ENCODE measurements at places on chromosomes 7 and 10.

- no peak for DNase-seq
Measured at GRCh38 chr10:24249829-24250415, 41.0 kb downstream of the KIAA1217 start.

GRCh38 chr7:86980223-86980622 lies 79.2 kb downstream of the ELAPOR2 start:
- no peak for DNase-seq

- DNase-seq: no peak
Measured at GRCh38 chr10:62996925-62997324, 136.2 kb upstream of the NRBF2 start.

- DNase-seq: no peak
Measured at GRCh38 chr7:97145068-97145467, 27.6 kb downstream of the SDHAF3 start.

DNA sequence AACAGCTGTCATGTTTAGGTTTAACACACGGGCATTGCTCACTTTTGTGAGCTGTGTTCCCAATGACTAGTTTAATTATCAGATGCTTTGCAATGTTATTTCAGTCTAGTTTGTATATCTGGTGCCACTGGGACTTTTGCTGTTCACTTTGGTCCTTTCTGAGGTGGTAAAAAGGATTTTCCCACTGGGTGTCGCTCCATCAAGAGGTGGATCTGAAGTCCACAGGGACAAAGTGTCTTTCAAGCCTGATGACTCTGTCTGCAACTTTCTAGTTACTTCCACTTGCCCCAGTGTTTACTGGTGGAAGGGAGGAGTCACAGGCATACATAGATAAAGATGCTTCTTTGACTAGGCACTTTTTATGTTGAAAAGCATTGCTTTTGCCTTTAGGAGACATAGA lies 242.2 kb downstream of the HGF start:
- DNase-seq: no peak

GRCh38 chr7:158988996-158989395 lies 132.6 kb downstream of the DYNC2I1 start:
- DNase-seq: no peak

GRCh38 chr10:131667561-131667960 lies 233.2 kb upstream of the PPP2R2D start:
- DNase-seq: no peak

- no peak for DNase-seq
Measured at GRCh38 chr10:82874671-82875070, 999.7 kb downstream of the NRG3 start.

- DNase-seq: peak; percentile 89
Measured at GRCh38 chr7:23470330-23471105, at the start of gene IGF2BP3. Gene IGF2BP3 (minus strand): TSS chr7:23470491. CDS start chr7:23470110, 381 bp downstream.

- no peak for DNase-seq
Measured at GRCh38 chr7:95470452-95470851, 15.3 kb upstream of the ASB4 start.

GRCh38 chr10:23376229-23376655 lies 31.6 kb upstream of the C10orf67 start:
- no peak for DNase-seq

GRCh38 chr10:116450861-116451260 lies 23.2 kb downstream of the PNLIPRP3 start:
- DNase-seq: no peak

DNA sequence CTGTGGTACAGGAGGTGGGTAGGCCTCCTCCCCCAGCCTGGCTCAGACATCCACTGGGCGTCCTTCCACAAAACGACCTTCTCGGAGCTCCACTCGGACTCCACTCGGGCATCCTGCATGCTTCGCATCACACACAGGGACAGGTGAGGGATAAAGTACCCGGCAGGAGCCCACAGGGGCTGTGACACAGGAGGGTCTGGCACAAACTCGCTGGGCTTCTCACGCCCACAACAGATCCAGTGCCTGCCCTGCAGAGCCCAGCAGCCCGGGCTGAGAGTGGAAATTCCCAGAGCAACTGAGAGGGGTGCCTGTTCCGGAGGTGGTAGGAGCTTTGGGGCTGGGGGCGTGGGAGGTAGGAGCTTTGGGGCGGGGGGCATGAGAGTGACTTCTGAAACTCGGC lies 108.4 kb downstream of the MKI67 start:
- DNase-seq: no peak

GRCh38 chr10:97338041-97338440 lies 3.5 kb upstream of the FRAT2 start:
- DNase-seq: no peak

DNA sequence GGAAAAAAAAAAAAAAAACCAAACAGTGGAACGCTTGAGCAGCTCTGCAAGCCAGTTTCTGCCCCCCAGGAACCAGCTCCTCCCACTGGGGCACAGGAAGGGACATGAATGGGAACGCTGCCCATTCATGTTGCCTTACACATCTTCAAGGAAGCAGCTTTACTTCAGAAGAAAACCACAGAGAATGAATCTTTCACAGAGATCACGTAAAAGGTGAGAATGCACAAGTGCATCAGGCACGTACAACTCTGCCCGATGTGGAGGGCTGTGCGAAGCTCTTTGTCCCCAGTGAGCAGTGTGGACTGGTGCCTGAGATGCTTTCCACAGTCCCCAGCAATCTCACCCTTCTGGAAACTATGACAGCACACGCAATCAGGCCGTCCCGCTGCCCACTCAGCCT lies 106.2 kb downstream of the DLG5 start:
- no peak for DNase-seq

DNA sequence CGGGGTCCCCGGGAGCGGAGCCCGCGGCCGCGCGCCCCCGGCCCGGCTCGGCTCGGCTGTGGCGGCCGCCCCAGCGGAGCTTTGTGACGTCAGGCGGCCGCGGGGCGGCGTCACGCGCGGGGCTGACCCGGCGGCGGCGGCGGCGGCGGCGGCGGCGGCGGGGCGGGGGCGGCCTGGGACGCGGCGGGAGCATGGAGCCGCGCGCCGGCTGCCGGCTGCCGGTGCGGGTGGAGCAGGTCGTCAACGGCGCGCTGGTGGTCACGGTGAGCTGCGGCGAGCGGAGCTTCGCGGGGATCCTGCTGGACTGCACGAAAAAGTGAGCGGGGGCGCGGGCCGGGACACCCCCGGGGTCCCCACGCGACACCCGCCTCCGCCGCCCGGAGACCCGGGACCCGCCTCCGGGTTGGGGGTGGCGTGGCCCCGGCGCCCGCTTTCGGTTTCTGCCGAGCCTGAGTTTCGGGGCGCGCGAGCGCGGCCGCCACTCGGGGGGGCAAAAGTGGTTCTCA lies at the start of gene PWWP2B:
PWWP2B (plus strand) TSS at position 165 of the 506 bp plus-strand sequence; CDS start at position 192, 27 bp downstream.
- DNase-seq: no peak

GRCh38 chr10:22598478-22598877 lies 115.9 kb downstream of the PIP4K2A start:
- DNase-seq: no peak

- no peak for DNase-seq
Measured at GRCh38 chr7:37901236-37901827, 15.3 kb downstream of the SFRP4 start.

GRCh38 chr7:134186027-134186426 lies 58.9 kb downstream of the LRGUK start:
- no peak for DNase-seq

GRCh38 chr10:126713594-126713993 lies 43.1 kb upstream of the C10orf90 start:
- DNase-seq: no peak

- DNase-seq: peak; percentile 45
Measured at GRCh38 chr7:117808341-117808757, 64.9 kb downstream of the CTTNBP2 start.

- no peak for DNase-seq
Measured at GRCh38 chr7:82419200-82419599, 24.4 kb downstream of the CACNA2D1 start.

GRCh38 chr10:79310911-79311573 lies 36.2 kb upstream of the PPIF start:
- no peak for DNase-seq

- DNase-seq: no peak
Measured at GRCh38 chr10:103874730-103875129, 19.4 kb upstream of the SH3PXD2A start.

- DNase-seq: no peak
Measured at GRCh38 chr7:137953043-137953664, 48.7 kb downstream of the CREB3L2 start.

GRCh38 chr7:28069807-28070206 lies 110.8 kb downstream of the JAZF1 start:
- no peak for DNase-seq

- DNase-seq: no peak
Measured at GRCh38 chr7:151126491-151127137, 40.3 kb downstream of the AGAP3 start.

DNA sequence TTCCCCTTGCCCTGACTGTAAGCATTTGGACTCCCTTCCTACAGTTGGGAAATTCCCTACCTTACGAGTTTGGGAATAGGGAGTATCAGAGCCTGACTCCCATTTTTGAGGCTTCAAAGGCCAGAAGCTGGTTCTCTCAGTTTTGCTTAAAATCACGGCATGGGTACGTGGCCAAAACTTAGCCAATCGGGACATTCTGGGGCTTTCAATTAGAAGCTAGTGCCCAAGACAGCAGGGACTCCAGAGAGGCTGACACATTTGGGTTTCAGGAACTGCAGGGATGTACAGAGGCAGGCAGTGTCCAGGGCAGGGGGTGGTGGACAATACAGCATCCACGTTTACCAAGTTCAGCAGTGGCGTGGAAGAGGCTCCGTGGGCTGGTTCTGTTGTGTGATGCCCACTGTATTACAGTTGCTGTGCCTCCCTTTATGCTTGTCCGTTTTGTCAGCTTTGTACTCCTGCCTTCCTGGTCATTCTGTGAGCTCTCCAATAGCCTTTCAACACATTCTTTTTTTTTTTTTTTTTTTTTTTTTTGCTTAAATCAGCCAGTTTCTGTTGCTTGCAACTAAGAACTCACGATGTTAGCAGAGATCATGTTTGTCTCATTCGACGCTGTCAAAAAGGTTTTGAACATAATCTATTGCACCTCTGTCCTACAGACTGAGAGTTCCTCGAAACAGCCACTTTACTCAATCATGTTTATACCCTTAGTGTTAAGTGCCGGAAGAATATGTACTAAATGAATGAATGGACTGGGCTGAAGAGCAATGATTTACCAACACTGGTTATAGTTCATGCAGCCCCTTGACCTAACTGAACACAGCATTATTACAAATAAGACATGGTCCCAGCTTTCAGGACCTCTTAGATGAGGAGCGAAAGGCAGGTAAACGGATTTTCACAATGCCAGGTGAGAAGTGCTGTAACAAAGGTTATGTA lies 1.1 kb downstream of the GGCT start:
- no peak for DNase-seq

DNA sequence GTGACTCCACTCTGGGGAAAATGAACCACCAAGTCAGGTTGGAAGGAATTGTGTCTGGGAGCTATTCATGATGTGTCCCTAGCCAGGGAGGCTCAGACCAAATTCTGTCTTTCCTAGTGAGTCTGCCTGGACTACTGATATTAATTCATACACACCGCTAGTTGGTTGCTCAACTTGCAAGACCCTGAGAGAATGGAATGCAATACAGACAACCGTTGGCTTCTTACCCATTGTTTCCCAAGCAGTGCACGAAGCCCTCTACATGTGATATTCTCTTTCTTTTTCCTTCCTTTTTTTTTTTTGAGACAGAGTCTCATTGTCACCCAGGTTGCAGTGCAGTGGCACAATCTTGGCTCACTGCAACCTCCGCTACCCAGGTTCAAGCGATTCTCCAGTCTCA lies 19.4 kb upstream of the SRGN start:
- DNase-seq: no peak

GRCh38 chr10:36224431-36224985 lies 582.4 kb upstream of the FZD8 start:
- no peak for DNase-seq

DNA sequence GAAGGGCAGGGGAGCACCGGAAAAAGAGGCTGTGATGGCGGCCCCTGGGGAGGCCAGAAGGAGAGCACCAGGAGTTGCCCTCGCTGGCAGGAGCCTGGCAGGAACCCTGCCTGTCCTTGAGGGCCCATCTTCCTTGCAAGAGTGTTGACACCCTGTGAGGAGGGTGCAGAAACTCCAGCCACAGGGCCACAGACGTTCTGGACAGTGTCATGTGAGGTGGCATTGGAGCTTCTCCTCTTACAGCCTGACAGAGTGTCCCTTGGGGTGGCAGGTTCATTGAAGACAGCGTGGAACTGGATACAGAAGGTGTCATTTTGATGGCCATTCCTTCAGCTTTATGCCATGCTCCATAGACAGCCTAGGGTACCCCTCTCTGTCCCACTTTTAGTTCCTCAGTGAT lies 54.2 kb downstream of the RBM20 start:
- DNase-seq: no peak

DNA sequence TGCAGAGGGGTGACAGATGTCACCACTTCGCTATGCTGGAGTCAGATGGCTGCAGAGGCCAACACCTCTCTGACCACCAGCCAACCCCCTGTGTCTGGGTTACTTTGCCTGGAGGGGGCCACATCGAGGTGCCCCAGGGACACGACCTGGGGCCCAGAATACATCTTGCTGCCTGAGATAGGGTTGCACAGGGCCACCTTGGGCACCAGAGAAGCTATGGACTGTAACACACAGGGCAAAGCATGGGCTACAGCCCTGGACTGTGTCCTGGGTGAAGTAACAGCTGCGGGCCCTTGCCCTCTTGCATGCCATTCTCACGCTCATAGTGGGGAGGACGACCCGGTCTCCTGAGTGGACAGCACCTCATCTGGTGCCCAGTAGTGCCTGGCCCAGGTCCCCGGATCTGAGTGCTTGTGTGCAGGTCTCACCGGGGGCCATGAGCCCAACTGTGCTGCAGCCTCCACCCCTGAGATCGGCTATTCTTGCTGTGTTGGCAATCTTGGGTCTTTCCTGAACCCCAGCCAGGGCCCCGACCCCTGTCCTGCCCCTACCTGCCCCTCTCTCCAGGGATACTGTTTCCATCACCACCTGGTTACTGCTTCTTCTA lies 115.2 kb upstream of the GDF10 start:
- DNase-seq: no peak

- no peak for DNase-seq
Measured at GRCh38 chr7:8291397-8292141, 29.6 kb upstream of the ICA1 start.

- DNase-seq: no peak
Measured at GRCh38 chr7:34128762-34129161, 223.4 kb downstream of the BMPER start.

DNA sequence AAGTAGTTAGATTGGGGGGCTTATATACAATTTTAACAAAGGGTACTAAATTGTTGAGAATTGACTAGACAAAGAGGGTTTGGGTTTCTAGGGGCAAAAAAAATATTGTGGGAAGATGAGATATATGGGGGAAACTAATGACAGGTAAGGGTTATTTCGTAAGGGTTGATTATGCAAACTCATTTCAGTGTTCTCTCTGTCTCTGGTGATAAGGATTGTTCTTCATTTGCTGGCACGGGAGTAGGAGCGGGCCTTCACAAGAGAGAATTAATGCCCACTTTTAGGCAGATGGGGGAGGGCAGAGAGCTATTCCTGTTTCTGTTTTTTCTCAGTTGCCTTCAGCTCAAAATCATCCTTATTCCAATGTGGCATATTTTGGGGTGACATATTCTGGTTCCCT lies 258.4 kb downstream of the EXOC4 start:
- DNase-seq: no peak

GRCh38 chr10:62632071-62632809 lies 172.3 kb upstream of the ADO start:
- DNase-seq: no peak

Measured in NCI-H187 (cell line).